ENCODE measurements at places on chromosomes 7 and 10.

GRCh38 chr10:99742254-99742653 is 10.2 kb downstream of the CUTC start:
- no peak for DNase-seq

DNA sequence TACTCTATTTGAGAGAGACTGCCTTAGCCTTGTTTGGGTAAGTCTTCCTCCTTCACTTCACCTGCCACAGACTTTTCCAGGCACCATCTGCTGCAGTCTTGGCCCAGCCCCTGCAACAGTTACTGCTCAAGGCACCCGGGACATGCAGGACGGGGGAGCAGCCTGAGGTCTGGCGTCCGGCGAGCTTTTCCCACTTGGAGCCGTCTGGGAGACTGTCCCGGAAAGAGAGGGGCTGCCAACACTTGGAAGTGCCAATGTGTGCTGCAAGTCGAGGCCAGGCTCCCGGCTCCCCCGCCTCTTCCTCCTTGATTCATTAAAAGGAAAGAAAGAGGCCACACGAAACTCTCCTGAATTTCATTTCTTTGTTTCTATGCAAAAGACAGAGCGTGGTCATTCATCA is 13.7 kb downstream of the HTRA1 start:
- DNase-seq = no peak

- DNase-seq = no peak
Observed at GRCh38 chr7:19747740-19748339, 25.6 kb downstream of the TMEM196 start.

- no peak for DNase-seq
Observed at GRCh38 chr7:139544645-139545044, 21.2 kb downstream of the CLEC2L start.

GRCh38 chr10:128063736-128064107 is 62.5 kb downstream of the MKI67 start:
- DNase-seq = no peak

GRCh38 chr7:78716876-78717275 is 736.6 kb downstream of the MAGI2 start:
- DNase-seq = no peak

- no peak for DNase-seq
Observed at GRCh38 chr10:102639537-102639936, 4.7 kb upstream of the TRIM8 start.

DNA sequence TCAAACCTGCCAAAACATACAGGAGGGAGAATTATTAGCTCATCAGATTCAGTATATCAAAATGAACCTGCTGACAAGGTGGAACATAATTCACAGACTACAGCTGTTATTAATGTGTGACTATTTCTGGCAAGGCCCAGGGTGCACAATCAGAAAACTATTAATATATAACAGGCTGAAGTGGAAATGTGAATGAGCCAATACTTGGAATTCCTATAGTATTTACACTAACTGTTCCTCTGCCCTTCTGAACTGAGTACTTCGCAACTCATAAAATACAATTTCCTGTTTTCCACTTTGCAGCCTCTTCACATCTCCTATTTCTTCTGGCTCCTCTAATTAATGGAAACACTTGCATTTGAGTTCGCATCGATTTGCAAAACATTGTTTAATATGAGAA is 330.8 kb downstream of the DPP6 start:
- DNase-seq = no peak

GRCh38 chr7:120060875-120061274 is 212.1 kb upstream of the KCND2 start:
- no peak for DNase-seq

DNA sequence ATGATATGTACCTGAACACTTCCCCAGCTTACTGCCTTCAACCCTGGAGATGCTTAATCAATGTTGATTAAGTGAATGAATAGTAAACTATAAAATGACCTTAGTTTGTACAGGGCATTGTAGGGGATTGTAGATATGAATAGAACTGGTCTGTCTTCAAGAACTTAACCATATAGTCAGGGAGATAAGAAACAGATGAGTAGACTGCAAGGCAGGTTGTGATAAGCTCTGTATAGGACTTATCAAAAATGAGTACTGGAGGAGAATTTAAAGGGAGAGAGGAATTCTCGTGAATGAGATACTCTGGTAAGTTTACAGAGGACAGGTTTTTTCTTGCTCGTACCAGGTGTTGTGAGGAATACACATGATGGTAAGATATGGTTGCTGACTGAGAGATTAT is 27.6 kb downstream of the SGPL1 start:
- DNase-seq = no peak

- DNase-seq = no peak
Observed at GRCh38 chr10:33153968-33154327, 180.5 kb downstream of the NRP1 start.

All from D721Med (cell line).